Activated CD8-positive, alpha-beta memory T cell treated with anti-CD3 and anti-CD28 coated beads, Interleukin-2, amount 10 ng/mL, durations not matched to agents 7 days and 5 days (primary cell): ENCODE measurements at places on chromosomes 3 and 15. TPM values are rescaled to one million over a fixed set of nuclear protein-coding genes. Genes with fewer than 3 reads are reported as not detected.

Gene KCNH8
- not detected for total RNA-seq

Gene MASP1
- total RNA-seq = not detected

Gene SCN11A
- total RNA-seq = 0.05 TPM

Gene CRYBG3
- total RNA-seq = 6.1 TPM

Gene CAMP
- total RNA-seq = not detected

Gene SLC12A8
- 4.3 TPM for total RNA-seq

DNA sequence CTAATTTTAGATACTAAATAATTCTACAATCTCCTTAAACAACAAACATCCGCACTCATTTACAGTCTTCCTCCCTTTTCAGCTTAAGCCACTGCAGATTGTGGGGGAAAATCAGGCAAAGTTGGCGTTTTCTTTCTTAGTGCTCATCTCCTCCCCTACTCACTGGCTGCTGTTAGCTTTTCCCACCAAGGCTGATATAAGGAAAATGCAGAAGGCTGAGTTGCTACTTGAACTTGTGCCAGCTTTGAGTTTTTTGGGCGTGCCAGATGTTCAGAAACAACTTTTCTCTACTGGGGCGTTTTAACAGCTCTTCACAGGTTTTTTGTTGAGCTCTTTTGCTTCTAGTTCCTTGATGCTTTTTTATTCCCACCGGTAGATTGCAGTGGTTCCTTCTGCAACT is 222.0 kb downstream of the PYDC2 start:
- no peak for DNase-seq

DNA sequence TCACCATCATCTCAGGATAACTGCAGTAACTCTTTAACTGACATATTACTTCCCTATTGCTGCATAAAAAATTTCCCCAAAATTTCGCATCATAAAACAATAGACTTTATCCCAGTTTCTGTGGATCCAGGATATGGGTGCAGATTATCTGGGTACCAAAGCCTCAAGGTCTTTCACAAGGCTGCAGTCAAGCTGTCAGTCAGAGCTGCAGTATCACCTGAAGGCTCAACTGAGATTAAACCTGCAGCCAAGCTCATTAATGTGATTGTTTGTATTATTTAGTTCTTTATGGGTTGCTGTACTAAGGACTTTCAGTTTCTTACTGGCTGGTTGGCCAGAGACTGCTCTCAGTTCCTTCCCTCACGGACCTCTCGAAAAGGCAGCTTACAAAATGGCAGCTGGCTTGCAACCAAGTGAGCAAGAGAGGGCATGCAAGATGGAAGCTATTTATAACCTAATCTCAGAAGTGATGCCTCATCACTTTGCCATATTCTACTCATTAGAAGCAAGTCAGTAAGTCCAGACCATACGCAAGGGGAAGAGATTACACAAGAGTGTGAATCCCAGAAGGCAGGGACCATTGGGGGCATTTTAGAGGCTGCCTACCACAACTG is 54.9 kb downstream of the DCUN1D1 start:
- DNase-seq = no peak

GRCh38 chr3:111769110-111769991 is 89.7 kb upstream of the PHLDB2 start:
- no peak for DNase-seq

DNA sequence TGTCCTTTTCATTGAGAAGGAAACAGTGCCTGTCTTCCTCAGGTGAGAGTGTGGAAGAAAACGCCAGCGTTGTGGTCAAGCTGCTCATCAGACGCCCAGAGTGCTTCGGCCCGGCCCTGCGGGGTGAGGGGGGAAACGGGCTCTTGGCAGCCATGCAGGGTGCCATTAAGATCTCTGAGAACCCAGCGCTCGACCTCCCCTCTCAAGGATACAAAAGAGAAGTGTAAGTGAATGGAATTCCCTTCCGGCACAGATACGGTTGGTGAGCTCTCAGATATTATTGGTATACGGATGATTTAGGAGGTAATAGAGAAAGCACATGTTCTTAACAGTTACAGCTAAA is 245.7 kb upstream of the CHRM5 start:
- no peak for DNase-seq

DNA sequence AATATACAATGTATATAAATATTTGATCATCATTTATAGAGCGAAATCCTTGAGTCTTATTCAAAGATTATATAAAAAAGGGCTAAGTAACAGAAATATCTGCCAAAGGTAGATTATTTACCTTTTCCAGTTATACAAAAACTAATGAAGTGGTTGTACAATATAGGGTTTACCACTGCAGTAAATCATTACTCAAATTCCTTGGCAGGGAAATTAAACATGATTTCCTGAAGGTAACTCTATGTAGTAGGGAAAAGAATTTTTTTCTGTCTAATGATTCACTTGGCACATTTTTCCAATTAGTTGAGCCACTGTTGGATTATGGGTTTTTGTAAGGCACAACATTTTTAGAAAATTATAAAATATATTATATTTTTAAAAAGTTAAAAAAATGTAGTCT is 129.6 kb downstream of the NR2F2 start:
- no peak for DNase-seq
